T1000 (cell line): ENCODE measurements at places on chromosomes 7 and 10.

GRCh38 chr7:139476139-139476538, 7.3 kb downstream of the KLRG2 start:
- no peak for DNase-seq

- peak; percentile 36 for DNase-seq
Observed at GRCh38 chr10:23065181-23065948, 30.0 kb upstream of the MSRB2 start.

GRCh38 chr10:3961082-3961481, 176.1 kb upstream of the KLF6 start:
- no peak for DNase-seq

DNA sequence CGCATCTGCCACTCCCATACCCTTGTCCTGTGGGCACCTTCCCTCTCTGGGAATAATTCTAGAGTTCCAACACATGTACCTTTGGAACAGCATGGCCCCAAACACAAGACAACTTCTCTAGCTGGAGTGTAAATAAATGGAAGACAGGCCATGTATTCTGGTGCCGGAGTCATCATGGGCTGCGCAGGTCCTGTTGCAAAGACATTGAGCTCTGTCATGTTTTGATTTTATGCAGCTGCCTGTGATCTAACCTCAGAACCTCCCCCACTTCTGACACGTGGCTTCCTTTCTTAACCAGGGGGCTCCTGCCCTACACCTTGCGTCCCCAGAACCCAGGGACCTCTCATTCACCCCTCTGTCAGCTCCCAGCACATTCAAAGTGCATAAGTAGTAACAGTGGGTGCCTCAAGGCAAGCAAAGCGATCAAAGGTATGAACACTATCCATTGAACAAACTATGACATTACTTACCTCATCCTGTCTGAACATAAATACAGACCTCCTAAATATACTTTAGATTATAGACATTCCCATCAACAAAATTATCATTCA, 219.9 kb downstream of the FGFR2 start:
- no peak for DNase-seq

DNA sequence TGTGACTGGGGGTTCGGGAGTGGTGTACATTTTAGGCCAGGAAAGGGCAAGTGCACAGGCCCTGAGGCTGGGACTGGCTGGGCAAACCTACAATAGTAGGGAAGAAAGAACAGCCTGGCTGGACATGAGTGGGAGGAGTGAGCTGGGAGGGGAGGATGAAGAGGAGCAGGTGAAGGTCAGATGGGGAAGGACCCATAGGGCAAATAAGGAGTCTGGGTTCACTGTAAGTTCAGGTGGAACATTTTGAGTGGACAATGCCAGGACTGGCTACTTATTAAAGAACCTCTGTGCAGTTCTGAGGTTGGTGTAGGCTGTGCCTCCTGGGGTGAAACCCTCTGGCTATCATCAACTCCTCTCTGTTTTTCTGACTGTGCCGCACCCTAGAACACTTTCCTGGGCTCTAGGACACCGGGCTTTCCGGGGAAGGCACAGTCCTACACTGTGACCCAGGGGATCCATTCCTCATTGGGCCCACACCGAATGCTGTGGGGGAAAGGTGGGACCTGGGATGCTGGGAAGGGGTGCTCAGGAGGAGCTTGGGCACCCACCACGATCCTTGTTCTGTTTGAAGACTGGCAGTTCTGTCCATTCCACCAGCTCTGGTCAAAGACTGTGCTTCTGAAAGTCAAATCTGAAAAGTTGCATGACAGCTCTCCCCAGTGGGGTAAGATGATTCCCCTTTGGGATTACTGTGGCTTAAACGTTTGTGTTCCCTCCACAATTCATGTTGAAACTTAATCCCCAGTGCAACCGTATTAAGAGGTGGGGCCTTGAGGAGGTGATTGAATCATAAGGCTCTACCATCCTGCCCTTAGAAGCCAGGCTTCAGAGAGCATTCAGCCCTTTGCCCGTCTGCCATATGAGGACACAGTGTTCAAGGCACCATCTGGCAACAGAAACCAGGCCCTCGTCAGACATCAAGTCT, 4.0 kb upstream of the MMP21 start:
- no peak for DNase-seq

- DNase-seq, result peak; percentile 5
Observed at GRCh38 chr7:155291045-155291530, 6.6 kb upstream of the INSIG1 start.
